ENCODE measurements at places on chromosomes 2 and 18.

DNA sequence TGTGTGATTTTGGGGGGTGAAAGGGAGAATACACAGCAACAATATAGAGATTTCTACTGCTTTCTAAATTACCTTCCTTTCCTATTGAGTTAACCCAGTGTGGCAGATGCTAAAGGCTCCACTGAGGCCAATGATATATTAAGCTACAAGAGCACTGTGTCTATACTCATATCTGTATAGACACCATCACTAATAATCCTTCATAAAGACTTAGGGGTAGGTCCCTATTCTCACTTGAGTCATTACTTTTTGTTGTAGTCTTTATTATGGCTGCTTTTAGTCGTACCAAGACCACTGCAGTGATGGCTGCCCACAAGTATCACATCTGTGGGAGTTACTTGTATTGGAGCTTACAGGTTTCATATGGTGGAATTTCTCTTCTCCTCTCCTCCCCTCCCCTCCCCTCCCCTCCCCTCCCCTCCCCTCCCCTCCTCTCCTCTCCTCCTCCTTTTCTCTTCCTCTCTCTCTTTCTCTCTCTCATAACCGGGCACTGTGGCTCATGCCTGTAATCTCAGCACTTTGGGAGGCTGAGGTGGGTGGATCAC is 637.6 kb downstream of the ADCYAP1 start:
- no peaks in the 10 kb centered on the region for H3K4me1 ChIP-seq
- H3K36me3 ChIP-seq: no peaks in the 10 kb centered on the region
- no peak overlapping the region for H3K27ac ChIP-seq
- DNase-seq: no peak

GRCh38 chr2:205364261-205364660 is 318.0 kb upstream of the NRP2 start:
- H3K36me3 ChIP-seq: no peaks in the 10 kb centered on the region
- no peak overlapping the region for H3K27ac ChIP-seq
- peaks cover 6% of the 10 kb centered on the region for H3K4me1 ChIP-seq
- H3K4me3 ChIP-seq: no peak overlapping the region

DNA sequence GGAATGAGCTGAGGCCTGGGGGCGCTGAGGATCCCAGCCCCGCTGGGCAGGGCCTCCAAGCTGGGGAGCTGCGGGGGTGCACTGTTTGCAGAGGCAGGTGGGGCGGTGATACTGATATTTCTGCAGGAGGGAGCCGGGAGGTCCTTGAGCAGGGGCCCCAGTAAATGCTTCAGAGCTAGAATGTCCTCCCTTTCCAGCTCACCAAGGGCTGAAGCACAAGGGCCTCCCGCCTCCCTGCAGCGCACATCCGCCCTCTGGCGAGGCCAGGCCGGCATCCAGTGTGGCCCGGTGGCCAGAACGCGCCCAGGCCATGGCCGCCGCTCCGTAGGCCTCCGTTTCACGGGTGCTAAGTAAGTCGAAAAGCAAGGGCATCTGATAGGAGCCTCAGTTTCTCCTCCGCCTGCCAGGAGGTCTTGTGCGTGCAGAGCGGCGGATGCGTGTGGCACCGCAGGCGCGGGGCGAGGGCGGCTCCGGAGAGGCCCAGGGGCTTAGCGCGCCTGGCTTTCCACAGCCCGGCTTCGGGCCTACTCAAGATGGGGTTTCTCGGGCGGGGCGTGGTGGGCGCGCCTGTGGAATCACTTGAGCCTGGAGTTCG is 29.5 kb upstream of the CHMP1B start:
- no peaks in the 10 kb centered on the region for H3K4me1 ChIP-seq
- no peak overlapping the region for H3K4me3 ChIP-seq
- no peak for DNase-seq
- no peaks in the 10 kb centered on the region for H3K27me3 ChIP-seq

DNA sequence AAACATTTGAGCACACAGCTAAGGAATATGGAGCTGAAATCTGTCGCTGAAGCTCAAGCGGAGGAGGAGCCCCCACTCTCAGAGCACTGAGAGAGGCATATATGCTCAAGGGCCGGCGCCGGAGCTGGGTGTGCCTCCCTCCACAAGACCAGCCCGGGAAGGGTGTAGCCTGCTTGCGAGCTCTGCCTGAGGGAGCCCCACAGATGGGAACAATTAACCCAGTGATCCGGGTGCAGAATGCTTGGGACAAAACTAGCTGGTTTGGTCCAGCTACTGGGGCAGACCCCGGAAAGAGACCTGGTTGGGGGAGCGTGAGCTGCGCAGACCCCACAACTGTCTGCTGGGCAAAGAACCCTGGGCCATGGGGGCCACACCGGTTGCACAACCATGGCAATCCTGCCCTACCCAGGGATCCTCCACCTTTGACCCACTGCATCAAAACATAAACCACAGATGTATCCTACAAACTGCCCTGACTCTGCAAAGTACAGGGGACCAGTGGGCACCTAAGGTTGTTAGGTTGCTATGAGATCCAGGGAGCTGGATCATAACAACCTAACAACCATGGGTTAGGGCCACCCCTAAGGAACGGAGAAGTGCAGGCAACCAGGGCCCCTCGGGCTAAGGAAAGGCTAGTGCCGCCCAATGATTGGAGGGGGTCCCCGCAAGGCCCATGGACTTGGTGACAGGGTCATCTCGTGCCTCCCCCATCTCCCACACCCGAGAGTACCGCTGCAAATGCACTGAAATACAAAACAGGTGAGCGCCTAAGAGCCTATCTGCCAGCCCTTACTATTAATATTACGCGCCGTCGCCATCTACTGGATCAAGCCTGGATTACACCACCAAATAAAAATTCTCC is 53.4 kb upstream of the SCN1A start:
- H3K4me3 ChIP-seq: no peak overlapping the region
- H3K27me3 ChIP-seq: no peaks in the 10 kb centered on the region
- no peaks in the 10 kb centered on the region for H3K4me1 ChIP-seq
- no peak for DNase-seq
- H3K36me3 ChIP-seq: no peaks in the 10 kb centered on the region
- H3K27ac ChIP-seq: no peak overlapping the region

- DNase-seq: no peak
- H3K27me3 ChIP-seq: peaks cover 66% of the 10 kb centered on the region
- H3K4me1 ChIP-seq: peaks cover 30% of the 10 kb centered on the region
- H3K36me3 ChIP-seq: no peaks in the 10 kb centered on the region
- H3K4me3 ChIP-seq: no peak overlapping the region
- H3K27ac ChIP-seq: no peak overlapping the region
Measured at GRCh38 chr2:45005261-45006002, 3.8 kb downstream of the SIX2 start.

DNA sequence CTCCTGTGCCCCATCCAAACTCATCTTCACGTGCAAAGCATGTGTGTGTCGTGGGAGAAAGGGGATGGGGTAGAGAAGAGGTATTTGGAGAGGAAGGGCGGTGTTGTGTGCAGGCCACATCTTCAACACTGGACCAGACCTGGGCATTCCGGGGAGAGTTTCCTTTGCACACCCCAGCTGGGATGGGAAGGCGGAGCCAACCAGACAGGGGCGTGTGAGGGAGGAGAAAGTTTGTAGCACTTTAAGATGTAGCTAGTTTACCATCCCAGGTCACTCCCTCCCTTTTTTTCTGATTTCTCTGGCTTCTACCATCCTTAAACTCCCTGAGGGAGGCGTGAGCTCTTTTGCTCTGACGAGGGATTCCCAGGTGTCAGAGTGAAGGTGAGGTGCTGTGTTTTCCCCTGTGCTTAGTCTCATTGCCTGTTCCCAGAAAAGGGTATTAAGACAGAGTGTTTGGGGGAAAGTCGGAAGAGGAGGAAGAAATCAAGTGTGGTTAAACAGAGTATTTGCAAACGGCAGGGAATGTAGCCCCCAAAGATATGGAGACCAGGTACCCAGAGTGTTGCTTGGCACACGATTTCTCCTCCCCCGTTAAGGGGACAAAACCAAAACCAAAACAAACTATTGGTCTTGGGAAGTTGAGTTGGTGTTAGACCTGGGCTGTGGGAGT is 1.6 kb downstream of the SETBP1 start:
- no peaks in the 10 kb centered on the region for H3K36me3 ChIP-seq
- peak overlapping the region; percentile 92 for H3K4me3 ChIP-seq
- peak overlapping the region; percentile 90 for H3K27ac ChIP-seq
- DNase-seq: no peak
- H3K4me1 ChIP-seq: peaks cover 8% of the 10 kb centered on the region
- H3K27me3 ChIP-seq: no peaks in the 10 kb centered on the region

GRCh38 chr2:240142859-240143258 is 2.4 kb upstream of the OTOS start:
- DNase-seq: no peak
- no peak overlapping the region for H3K4me3 ChIP-seq
- H3K4me1 ChIP-seq: peaks cover 6% of the 10 kb centered on the region
- no peaks in the 10 kb centered on the region for H3K36me3 ChIP-seq
- H3K27me3 ChIP-seq: no peaks in the 10 kb centered on the region

- DNase-seq: no peak
- H3K27me3 ChIP-seq: no peaks in the 10 kb centered on the region
- H3K4me3 ChIP-seq: peak overlapping the region; percentile 55
- H3K36me3 ChIP-seq: no peaks in the 10 kb centered on the region
Measured at GRCh38 chr2:85413592-85414420, 3.6 kb upstream of the CAPG start.

DNA sequence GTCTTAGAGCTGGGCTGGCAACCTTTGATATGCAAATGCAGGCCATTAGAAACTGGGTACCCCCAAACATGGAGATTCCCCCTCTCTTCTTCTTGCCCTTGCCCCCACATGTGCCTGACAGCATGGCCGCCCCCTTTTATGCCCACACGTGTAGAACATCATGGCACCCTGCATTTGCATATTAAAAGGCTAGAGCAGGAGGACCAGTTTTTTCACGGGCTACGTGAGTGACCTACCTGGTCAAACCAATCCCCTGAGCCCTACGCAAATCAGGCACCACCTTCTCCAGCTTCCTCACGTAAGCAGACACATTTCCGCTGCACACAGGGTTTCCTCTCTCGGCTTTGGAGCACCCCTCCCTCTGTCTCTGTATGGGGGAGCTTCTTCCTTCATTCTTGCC is 110.9 kb upstream of the COPS8 start:
- H3K36me3 ChIP-seq: no peaks in the 10 kb centered on the region
- peaks cover 28% of the 10 kb centered on the region for H3K4me1 ChIP-seq
- no peak for DNase-seq
- no peaks in the 10 kb centered on the region for H3K27me3 ChIP-seq
- no peak overlapping the region for H3K4me3 ChIP-seq

GRCh38 chr2:229980431-229981184 is 58.3 kb downstream of the FBXO36 start:
- no peaks in the 10 kb centered on the region for H3K27me3 ChIP-seq
- H3K4me1 ChIP-seq: peaks cover 17% of the 10 kb centered on the region
- H3K27ac ChIP-seq: peak overlapping the region; percentile 62
- H3K36me3 ChIP-seq: no peaks in the 10 kb centered on the region
